Activated naive CD8-positive, alpha-beta T cell treated with anti-CD3 and anti-CD28 coated beads, Interleukin-2, amount 50 U/mL, for 24 hours (primary cell): ENCODE measurements at places on chromosomes 6 and 20.

- no peak for DNase-seq
Observed at GRCh38 chr6:117078624-117079023, 186.7 kb upstream of the VGLL2 start.

GRCh38 chr6:52976591-52977035, 18.5 kb downstream of the GSTA4 start:
- peak; percentile 49 for DNase-seq

DNA sequence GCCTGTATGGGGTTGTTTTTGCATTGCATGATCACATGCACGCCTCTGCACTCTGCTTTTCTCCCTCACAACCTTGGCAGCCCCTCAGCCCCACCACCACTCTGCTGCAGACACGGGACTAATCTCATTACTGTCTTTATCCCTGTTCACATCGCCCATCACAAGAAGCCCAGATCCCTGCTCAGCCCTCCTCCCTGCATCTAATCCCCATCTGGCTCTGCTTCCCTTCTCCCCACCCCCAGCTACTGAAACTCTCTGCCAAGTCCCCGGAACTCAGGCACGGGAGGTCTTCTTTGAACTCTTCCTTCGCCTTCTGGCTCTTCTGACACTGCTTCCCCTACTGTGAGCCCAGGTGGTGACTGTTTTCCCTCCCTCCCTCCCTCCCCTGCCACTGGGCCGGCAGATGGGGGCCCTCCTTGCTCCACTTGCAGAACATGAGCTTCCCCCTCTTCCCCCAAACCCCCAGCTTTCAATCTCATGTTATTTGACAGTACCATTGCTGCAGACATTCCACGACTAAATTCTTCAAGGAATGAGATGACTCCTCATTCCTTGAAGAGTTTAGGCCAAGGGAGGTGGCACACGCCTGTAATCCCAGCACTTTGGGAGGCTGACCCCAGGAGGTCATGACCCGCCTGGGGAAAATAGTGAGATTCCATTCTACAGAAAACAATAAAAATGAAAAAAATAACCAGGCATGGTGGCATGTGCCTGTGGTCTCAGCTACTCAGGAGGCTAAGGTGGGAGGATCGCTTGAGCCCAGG, 21.9 kb upstream of the TULP1 start:
- no peak for DNase-seq

GRCh38 chr6:83702749-83703148, 6.2 kb downstream of the SNAP91 start:
- no peak for DNase-seq

DNA sequence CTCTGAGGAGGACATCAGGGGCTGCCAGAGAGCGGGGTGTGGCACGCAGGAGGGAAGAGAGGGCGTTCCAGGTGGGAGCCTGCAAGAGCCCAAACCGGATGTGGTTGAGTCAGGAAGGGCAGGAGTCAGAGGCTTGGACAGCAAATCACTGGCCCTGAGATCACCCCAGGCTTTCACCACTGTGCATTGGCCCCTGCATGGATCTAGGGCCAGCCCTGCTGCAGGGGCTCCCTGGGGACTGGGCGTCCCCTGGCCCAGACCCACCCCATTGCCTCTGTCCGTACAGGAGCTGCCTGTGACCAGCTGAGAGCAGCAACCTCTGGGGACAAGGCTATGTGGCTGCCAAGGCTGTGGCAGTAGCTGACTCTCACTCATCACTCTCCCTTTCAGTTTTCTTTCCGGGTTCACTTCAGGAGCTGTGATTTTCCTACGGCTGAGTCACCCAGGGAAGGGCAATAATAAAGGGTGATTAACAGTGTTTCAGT, 33.9 kb downstream of the KCNK17 start:
- no peak for DNase-seq
